ENCODE measurements at places on chromosomes 2 and 18.

DNA sequence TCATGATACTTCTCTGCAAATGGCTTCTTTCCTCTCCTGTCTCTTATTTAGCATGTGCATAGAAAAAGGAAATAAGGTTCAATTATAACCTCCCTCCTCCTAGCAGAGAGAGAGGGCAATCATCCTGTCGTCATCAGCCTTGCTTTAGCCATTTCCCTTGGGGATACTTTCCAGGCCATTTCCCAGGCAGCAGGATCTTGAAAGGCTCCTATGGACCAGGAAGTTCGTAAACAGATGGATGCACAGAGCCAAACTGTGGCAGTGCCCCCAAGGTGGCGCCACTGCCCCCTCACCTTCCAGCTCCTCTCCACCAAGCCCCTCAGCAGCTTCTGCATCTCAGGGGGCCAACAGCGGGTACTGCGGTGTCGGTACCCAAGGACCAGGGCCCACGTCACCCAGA lies 157.4 kb downstream of the DTNA start:
- no peaks in the 10 kb centered on the region for H3K4me1 ChIP-seq
- no peaks in the 10 kb centered on the region for H3K27me3 ChIP-seq
- no peak for DNase-seq
- H3K4me3 ChIP-seq: no peak overlapping the region
- H3K27ac ChIP-seq: no peak overlapping the region

DNA sequence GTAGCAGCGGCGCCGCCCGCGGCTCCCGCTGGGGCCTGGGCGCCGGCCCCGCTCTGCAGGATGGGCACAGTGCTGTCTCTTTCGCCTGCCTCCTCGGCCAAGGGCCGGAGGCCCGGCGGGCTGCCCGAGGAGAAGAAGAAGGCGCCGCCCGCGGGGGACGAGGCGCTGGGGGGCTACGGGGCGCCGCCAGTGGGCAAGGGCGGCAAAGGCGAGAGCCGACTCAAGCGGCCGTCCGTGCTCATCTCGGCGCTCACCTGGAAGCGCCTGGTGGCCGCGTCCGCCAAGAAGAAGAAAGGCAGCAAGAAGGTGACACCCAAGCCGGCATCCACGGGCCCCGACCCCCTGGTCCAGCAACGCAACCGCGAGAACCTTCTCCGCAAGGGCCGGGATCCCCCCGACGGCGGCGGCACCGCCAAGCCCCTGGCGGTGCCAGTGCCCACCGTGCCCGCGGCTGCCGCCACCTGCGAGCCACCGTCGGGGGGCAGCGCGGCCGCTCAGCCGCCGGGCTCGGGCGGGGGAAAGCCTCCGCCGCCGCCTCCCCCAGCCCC lies 369 bp downstream of the CDK5R2 start:
- no peak overlapping the region for H3K27ac ChIP-seq
- DNase-seq: no peak
- no peaks in the 10 kb centered on the region for H3K27me3 ChIP-seq
- no peaks in the 10 kb centered on the region for H3K36me3 ChIP-seq
- no peaks in the 10 kb centered on the region for H3K4me1 ChIP-seq

DNA sequence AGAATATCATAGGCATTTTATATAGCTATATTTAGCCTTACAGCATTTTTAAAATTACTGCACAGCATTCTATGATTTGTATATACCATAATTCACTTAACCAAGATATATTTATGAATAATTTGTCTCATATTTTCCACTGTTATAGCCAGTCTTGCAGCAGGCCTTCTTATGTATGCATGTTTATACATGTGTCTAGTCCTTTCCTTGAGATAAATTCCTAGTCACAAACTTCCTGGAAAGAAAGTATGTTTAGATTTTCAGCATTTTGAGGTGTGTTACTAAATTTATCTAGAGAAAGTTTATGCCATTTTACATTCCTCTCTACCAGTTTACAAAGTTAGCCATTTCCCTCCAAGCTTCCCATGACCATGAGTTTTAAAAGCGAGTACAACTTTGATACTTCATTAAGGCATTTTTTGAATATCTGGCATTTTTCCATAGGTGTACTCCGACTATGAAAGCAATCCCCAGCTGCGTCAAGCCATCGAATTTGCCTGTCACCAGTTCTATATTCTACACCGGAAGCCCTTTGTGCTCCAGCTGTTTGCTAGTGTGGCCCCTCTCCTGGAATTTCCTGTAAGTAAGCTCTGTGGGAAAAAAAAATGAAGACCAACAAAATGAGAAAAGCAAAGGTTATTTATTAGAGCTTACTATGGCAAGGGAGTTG lies 59.4 kb upstream of the RPE start:
- no peaks in the 10 kb centered on the region for H3K27me3 ChIP-seq
- no peak for DNase-seq
- H3K4me3 ChIP-seq: no peak overlapping the region
- peaks cover 1% of the 10 kb centered on the region for H3K4me1 ChIP-seq
- no peaks in the 10 kb centered on the region for H3K36me3 ChIP-seq

DNA sequence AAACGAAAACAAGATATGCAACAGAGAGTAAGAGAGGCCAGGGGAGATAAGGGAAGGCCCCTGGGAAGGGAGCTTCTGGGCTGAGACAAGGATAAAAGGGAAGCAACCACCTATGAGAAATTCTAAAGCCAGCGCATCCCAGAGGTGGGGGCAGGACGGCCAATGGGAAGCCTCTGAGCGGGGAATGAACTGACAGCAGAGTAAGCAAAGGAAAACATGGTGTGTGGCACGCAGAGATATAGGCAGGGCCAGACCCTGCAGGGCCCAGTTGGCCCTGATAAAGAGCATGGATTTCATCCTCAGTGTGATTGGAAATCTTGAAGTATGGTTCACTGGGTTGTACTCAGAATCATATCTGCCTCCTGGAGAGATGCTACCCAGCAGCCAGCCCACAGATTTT lies 78.7 kb downstream of the IRS1 start:
- H3K36me3 ChIP-seq: no peaks in the 10 kb centered on the region
- no peaks in the 10 kb centered on the region for H3K27me3 ChIP-seq
- H3K4me3 ChIP-seq: no peak overlapping the region
- peaks cover 13% of the 10 kb centered on the region for H3K4me1 ChIP-seq

- DNase-seq: no peak
- H3K36me3 ChIP-seq: no peaks in the 10 kb centered on the region
- H3K4me1 ChIP-seq: no peaks in the 10 kb centered on the region
- no peak overlapping the region for H3K27ac ChIP-seq
- H3K27me3 ChIP-seq: no peaks in the 10 kb centered on the region
Observed at GRCh38 chr2:6254441-6254840, 562.3 kb downstream of the SOX11 start.

DNA sequence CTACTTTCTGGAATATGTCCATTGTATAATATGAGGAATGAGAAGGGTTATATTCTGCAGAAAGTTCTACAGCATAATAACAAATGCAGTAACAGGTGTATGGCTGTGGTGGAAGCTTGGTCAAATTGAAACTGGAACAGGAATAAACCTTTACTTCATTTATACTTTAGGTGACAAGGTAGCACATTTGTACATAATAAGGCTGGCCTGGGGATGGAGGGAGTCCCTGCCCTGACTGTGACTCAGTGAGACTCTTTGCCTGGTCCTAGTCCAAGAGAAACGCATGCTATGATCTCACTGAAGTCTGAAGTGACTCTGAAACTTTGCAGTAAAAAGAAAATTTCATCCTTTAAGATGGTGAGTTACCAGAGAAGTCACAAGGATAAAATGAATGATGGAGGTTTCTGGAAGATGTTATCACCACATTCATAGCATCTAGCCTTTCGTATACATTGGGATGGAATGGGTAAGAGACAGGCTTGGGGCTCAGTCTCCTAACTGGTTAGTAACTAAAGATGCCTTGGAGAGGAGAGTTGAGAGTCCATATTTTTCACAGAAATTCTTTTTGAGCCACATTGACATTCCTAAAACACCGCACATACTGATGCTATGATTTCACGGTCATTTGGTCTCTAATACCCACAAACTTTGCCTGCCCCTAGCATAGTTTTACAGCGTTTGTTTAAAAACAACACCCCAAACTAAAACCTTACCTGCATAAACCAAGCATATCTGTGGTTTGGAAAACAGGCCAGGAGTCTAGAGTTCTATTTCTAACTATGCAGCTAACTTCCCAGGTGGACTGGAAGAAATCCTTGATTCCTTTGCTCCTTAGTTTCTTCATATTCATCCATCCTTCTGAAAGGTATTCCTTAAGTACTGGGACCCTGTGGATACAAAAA lies 42.4 kb upstream of the NABP1 start:
- no peaks in the 10 kb centered on the region for H3K4me1 ChIP-seq
- H3K27me3 ChIP-seq: no peaks in the 10 kb centered on the region
- no peak overlapping the region for H3K4me3 ChIP-seq
- H3K36me3 ChIP-seq: no peaks in the 10 kb centered on the region
- no peak for DNase-seq

All from ovary (tissue), 10 donors.